ENCODE measurements at places on chromosomes 12 and 14.

- no peak for DNase-seq
Observed at GRCh38 chr14:99809859-99810558, 16.8 kb downstream of the EML1 start.

GRCh38 chr12:113066813-113067400, 10.4 kb downstream of the DTX1 start:
- DNase-seq, result no peak

DNA sequence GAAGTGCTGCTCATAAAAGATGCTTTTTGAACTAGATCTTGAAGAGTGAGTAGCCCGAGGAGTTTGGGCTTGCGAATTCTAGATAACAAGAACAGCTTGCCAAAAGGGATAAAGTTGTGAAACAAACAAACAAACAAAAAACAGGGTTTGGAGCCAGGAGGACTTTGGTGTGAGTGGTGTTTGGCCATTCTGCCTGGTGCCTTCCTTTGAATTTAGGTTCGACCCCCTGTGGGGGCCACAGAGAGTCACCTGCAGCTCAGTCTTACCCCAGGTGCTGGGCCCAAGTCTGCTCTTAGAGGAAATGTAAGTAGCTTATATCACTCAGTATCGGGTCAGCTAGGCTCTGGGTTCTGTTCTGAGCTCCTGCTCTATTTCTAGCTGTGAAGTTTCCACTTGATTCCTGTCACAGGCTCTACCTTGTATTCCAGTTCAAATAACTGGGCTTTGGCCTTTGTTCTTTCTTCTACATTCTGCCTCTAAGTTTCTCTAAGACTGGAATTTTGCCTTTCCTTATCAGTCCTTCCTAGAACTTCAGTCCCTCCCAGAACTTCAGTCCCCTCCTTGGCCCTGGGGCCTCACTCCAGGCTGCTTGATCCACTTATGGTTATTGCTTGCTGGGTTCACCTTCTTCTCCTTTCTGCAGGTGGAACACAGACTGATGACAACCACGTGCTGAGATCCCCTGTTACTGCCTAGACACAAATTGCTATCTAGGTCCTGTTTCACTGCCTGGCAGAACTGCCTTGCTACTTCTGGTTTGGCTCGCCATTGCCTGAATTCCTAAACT, 20.5 kb upstream of the DUSP6 start:
- DNase-seq, result no peak

DNA sequence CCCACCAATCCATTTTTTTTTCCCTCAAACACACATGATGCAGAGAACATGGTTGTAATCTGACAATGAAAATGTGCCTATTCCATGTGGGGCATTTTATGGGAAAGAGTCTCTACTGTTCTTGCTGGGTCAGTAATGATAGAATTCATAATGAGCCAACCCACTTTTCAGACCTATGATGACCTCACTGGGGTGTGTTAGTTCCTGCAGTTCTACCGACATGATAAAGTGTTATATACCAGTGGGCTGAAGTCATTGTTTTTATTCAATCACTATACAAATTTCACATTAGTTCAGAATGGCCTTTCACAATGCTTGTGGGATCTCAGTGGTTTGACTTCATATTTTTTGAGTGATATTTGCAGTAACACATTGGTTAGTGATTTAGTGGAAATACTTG, 47.5 kb downstream of the PPFIBP1 start:
- DNase-seq, result no peak

DNA sequence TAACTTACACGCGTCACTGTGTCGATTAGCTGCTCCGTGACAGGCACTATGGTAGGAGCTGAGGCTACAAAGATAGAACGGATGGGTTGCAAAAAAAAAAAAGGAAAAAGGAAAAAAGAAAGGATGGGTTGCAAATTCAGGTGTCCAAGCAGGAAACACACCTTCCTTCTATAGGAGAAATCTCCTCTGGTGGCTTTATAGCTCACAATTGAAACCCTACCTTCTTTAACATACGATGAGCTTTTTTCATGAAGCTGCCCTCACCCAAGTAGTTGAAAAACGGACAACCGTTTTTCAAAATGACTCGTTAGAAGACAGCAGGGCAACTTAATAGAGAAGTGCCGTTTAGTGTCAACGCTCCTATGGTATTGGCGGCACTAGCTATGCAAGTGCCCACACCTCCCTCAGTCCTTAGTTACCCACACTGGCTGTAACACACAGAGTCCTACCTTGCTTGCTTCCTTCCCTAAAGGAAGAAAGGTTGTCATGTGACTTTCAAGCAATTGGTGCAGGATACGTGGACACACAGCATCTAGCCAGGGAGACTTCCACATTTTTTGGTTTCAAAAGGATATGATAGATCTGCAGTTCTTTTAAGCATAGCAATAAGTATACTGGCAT, 682 bp upstream of the TRIP11 start:
- no peak for DNase-seq

DNA sequence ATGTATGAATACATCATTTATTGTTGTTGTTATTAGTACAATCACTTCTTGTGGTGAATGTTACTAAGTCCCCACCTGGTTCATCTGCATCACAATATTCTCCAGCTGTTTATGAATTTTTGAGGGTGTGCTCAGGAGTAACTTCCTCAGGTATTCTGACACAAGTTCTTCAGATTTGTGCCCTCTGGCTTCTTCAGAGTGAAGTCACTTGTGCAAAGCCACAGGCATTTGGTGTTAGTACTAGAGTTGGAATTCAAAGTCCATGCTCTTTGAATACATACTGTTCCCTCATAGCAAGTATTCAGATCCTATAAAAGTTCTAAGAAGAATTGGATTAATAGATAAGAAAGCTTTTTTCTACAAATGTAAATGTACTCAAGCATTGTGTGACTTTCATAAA, 150.3 kb upstream of the AVPR1A start:
- no peak for DNase-seq

DNA sequence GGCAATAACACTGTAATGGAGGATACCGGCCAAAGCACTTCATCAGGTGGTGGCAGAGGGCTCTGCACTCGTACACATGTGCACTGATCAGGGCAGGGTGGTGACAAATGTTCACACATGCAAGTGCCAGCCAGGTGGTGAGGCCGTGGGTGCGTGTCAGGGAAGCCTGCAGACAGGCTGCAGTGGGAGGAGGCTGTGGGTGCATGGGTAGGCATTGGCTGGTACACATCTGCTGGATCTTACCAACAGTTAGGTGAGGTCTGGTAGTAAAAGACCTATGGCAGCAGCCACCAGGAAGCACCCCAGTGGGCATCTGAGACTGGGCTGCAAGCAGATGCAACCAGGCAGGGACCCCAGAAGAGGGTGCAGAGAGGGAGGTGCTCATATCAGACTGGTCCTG, 65.3 kb downstream of the PDE6H start:
- no peak for DNase-seq

- DNase-seq, result no peak
Observed at GRCh38 chr14:32021341-32021740, 55.8 kb upstream of the ARHGAP5 start.

GRCh38 chr14:65208548-65208947, 106.2 kb upstream of the MAX start:
- DNase-seq, result no peak

GRCh38 chr12:92036061-92036620, 109.5 kb downstream of the BTG1 start:
- no peak for DNase-seq

DNA sequence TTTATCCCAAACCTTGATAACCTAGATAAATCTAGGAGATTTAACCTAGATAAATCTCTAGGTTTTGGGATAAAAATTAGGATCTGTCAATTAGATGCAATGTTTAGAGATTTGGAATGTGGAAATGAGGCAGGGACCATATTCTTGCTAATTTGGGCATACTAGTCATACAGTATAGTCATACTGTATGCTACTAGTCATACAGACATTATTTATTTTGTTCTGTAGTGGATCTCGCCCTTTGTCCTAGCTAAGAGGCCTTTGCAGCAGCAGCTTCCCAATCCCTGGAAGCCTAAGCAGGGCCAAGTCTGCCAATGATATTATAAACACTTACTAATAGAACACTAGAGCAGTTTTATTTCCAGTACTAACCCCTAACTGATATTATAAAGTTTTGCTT, 136.4 kb downstream of the CEP128 start:
- no peak for DNase-seq

DNA sequence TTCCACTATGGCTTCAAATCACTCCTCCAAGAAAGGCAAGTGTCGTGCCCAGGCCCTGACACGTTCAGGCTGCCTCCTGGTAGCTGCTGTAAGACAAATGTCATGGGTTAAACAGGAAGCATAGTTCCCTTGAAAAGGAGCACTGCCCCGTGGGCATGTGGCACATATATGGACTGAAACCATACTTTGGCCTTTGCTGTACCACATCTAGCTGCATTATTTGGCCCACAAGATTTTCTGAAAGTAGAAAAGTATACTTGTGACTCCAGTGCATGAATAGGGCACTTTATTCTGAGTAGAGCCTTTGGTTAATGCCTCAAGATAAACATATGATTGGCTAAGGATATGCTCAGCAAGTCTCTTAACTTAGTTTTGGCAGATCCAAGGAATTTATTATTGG, 218.7 kb upstream of the EGLN3 start:
- no peak for DNase-seq

Measured in stimulated activated CD4-positive, alpha-beta T cell treated with anti-CD3 and anti-CD28 coated beads, TNF-alpha, amount 100 ng/mL, for 48 hours (primary cell).